ENCODE measurements at places on chromosomes 7 and 10.

GRCh38 chr10:10222304-10222841 lies 795.3 kb upstream of the CELF2 start:
- H3K4me1 ChIP-seq: no peaks in the 10 kb centered on the region
- no peaks in the 10 kb centered on the region for H3K36me3 ChIP-seq
- H3K27me3 ChIP-seq: no peaks in the 10 kb centered on the region
- no peak for DNase-seq

DNA sequence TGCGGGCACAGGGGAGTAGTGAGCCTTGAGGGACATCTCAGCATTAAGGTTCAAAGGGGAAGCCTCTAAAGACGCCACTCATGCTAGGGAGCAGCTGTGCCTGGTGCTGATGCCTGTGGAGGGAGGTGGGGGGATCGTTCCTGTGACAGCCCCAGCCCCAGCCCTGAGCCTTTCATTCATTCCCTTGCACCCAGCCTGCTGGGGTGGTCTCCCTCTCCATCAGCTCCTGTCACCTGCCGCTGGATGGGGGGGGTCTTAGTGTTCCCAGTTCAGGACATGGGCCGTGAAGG lies 11.6 kb downstream of the ZNF316 start:
- no peak overlapping the region for H3K4me3 ChIP-seq
- no peak overlapping the region for H3K27ac ChIP-seq
- no peak for DNase-seq
- no peaks in the 10 kb centered on the region for H3K27me3 ChIP-seq
- H3K36me3 ChIP-seq: no peaks in the 10 kb centered on the region
- no peaks in the 10 kb centered on the region for H3K4me1 ChIP-seq

GRCh38 chr7:40584667-40585433 lies 450.0 kb downstream of the SUGCT start:
- DNase-seq: no peak
- no peaks in the 10 kb centered on the region for H3K4me1 ChIP-seq
- H3K4me3 ChIP-seq: no peak overlapping the region
- no peaks in the 10 kb centered on the region for H3K27me3 ChIP-seq
- no peak overlapping the region for H3K27ac ChIP-seq
- no peaks in the 10 kb centered on the region for H3K36me3 ChIP-seq

- H3K4me3 ChIP-seq: no peak overlapping the region
- H3K27me3 ChIP-seq: no peaks in the 10 kb centered on the region
- H3K27ac ChIP-seq: no peak overlapping the region
- no peak for DNase-seq
- H3K4me1 ChIP-seq: no peaks in the 10 kb centered on the region
Measured at GRCh38 chr10:42975558-42976340, 101.1 kb upstream of the RET start.

DNA sequence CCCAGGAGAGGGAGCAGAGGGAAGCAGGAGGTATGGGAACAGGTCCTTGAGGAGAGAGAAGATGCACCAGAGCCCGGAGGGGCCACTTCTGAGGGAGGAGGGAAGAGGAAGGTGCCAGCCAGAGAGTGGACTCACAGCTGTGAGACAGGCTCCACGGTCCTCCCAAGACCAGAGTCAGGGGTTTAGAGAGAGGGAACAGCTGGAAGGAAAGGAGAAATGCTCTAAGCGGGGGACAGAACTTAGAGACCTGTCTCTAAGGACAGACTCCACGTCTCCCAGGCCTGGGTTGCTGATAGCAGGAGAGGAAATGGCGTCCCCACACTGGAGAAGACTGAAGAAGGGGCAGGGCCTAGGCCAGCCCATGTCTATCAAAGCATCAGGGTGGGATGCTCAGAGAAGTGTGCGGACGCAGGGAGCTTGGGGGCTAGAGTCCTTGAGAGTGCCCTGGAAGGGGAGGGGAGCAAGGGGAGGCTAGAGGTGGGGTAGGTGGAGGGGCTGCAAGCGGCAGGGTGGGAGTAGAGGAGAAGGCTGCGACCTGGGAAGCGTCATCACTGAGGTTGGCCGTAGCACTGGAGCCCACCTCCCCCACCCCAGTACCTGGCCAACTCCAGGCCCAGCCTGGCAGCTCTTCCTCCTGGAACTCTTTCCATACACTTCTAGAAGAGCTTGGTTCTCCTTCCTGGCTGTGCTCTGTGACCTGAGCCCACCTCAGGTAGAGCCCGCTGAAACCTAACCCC lies 25.6 kb upstream of the GRID1 start:
- no peaks in the 10 kb centered on the region for H3K36me3 ChIP-seq
- no peaks in the 10 kb centered on the region for H3K27me3 ChIP-seq
- H3K4me3 ChIP-seq: no peak overlapping the region
- H3K4me1 ChIP-seq: peaks cover 3% of the 10 kb centered on the region
- H3K27ac ChIP-seq: no peak overlapping the region

GRCh38 chr7:861222-861621 lies 15.1 kb upstream of the GET4 start:
- H3K27ac ChIP-seq: no peak overlapping the region
- H3K4me3 ChIP-seq: no peak overlapping the region
- H3K4me1 ChIP-seq: no peaks in the 10 kb centered on the region
- no peak for DNase-seq

DNA sequence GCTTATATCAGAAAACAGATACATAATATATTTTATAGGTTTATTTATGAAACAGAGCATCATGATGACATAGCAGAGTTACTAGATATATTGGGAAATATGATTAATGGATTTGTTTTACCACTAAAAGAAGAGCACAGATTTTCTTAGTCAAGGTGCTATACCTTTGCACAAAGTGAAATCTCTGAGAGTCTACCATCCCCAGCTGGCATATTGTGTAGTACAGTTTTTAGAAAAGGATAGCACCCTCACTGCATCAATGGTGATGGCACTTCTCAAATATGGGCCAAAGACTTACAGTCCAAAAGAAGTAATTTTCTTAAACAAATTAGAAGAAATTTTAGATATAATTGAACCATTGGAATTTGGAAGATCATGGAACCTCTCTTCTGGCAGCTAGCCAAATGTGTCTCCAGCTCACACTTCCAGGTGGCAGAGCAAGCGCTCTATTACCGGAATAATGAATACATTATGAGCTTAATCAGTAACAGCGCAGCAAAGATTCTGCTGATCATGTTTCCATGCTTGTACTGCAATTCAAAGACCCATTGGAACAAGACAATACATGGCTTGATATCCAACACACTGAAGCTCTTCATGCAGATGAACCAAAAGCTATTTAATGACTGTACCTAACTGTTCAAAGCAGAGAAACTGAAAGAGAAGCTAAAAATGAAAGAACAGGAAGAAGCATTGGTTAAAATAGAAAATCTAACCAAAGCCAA lies 21.9 kb upstream of the CREB3L2 start:
- H3K36me3 ChIP-seq: peaks cover 3% of the 10 kb centered on the region
- H3K27ac ChIP-seq: no peak overlapping the region
- no peak for DNase-seq
- H3K4me3 ChIP-seq: no peak overlapping the region
- no peaks in the 10 kb centered on the region for H3K27me3 ChIP-seq

GRCh38 chr7:87505122-87505521 lies 29.6 kb upstream of the ABCB4 start:
- no peaks in the 10 kb centered on the region for H3K4me1 ChIP-seq
- DNase-seq: no peak
- no peak overlapping the region for H3K4me3 ChIP-seq
- no peak overlapping the region for H3K27ac ChIP-seq
- no peaks in the 10 kb centered on the region for H3K36me3 ChIP-seq

DNA sequence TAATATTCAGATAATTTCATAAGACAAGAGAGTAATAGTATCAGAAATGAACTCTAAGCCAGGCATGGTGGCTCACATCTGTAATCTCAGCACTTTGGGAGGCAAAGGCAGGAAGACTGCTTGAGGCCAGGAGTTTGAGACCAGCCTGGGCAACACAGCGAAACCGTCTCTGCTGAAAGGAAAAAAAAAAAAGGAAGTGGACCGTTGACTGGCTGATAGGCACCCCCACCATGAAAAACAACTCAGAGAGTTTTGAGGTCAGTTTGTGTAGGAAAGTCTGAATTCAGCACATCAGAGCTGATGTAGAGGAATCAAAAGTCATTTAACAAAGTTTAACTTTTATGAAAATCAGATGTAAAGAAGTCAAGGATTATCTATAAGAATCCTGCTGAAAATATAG lies 63.2 kb upstream of the AMPH start:
- H3K27ac ChIP-seq: no peak overlapping the region
- no peak overlapping the region for H3K4me3 ChIP-seq
- no peaks in the 10 kb centered on the region for H3K27me3 ChIP-seq
- no peaks in the 10 kb centered on the region for H3K36me3 ChIP-seq
